NCI-H2227 treated with DMSO at 0.1 percent for 48 hours (cell line): ENCODE measurements at places on chromosomes 7 and 10.

DNA sequence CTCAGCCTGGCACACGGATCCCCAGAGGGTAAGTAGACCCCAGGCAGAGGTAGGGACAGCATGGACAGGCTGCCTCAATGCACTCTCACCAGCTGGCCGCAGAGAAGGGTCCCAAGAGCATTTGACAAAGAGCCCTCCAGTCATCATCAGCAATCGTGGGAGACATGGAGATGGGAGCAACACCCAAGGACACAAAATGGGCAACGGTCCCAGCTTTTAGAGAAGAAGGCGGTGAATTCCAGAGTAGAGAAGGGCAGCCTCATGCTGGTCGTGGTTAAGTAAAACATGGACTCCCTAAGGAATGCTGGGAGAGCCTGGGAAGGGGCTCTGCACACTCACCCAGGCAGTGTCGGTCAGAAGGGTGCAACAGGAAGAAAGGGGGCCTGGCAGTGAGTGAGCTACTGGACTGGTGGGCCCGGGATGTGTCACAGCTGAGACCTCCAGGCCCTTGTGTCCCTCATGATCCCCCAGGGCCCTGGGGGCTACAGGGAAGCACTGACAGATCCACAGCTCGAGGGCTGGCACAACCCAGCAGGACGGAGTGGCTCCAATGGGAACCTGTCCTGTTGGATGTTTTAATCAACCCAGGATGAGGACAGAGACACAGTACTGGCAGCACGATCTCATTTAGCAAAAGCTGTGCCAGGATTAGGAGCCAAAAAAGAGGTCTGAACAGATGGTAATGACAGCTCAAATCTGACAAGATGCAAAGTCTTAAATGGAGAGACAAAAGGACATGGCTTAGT lies 147.1 kb downstream of the NEURL1 start:
- no peak for DNase-seq

DNA sequence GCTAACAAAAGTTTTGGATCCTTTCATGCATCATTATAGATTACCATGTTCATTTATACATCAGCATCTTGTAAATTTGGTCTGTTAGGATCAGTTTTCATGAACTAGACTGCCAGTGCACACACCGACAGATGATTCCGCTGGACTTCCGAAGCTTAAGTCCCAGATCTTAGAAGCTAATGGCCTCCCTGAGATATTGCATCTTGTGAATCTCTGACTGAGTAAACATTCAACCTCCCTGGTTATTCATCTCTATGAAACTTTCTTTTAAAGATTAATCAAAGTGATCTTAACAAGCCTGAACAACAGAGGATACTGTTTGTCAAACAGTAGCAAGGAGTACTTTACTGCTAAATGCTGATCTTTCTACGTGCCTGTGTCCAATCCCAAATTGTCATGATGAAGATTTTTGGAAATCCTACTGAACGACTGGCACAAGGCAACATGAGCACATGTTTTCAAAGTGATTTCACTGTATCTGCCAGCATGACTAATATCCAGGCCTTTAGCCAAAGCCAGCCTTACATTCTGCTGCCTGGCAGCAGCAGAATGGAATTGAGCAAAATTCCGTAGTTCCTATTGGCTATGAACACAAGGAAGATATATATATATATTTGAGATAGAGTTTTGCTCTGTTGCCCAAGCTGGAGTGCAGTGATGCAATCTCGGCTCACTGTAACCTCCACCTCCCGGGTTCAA lies 91.3 kb upstream of the ANK3 start:
- DNase-seq: no peak

GRCh38 chr7:28999895-29000716 lies 42.0 kb upstream of the TRIL start:
- no peak for DNase-seq

- no peak for DNase-seq
Observed at GRCh38 chr7:52764492-52765169, 270.8 kb upstream of the POM121L12 start.

DNA sequence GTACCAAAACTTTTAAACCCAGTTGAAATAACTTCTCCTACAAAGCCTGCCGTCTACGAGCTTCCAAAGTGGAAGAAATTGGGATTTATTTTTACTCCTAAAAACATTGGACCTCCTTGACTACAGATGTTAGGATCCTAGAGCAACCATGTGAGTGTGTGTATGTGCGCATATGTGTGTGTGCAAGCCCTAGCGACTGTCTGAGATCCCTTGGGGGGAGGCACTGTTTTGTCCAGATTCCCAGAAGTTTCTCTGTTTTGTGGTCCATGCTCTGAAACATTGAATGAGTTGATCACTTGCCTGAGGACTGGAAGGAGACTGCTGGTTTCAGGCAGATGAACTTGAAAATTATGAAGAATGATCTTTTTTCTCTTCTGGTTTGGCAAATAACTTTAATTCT lies 312.3 kb upstream of the ZNF32 start:
- DNase-seq: no peak

DNA sequence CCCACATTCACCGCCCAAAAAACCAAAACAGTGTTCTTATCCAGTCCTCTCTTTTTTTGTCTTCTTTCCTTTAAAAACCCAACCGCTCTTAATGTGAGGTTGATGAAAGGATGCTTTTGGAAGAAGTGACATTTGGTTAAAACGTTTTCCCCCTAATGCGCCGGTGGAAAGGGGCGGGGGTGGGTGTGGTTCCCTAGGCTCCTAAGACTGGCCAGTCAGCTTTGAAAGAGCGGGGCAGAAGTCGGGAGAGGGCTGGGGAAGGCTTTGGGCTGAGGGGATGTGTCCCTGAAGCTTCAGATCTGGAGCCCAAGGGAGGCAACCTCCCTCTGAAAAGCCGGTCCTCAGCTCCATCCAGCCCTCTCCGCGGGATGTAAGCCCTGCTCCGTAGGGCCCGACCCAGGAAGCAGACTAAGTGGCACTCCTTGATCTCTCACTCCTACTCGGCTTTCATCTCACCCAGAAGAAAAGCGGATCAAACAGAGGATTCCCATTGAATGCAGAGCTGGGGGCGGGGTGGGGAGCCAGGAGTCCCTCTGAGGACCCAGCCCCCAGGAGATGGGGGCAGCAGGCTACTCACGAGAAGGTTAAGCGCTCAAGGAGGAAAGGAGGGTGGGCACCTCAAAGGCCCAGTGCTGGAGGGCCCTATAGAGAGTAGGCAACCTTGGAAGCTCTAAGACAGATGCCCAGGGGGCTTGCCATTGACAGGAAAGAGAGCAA lies 2.4 kb upstream of the EVX1 start:
- DNase-seq: no peak

- DNase-seq: no peak
Observed at GRCh38 chr7:10075866-10076265, 897.8 kb upstream of the PHF14 start.

GRCh38 chr7:27112955-27113949 lies 10.8 kb upstream of the HOXA2 start:
- DNase-seq: no peak

DNA sequence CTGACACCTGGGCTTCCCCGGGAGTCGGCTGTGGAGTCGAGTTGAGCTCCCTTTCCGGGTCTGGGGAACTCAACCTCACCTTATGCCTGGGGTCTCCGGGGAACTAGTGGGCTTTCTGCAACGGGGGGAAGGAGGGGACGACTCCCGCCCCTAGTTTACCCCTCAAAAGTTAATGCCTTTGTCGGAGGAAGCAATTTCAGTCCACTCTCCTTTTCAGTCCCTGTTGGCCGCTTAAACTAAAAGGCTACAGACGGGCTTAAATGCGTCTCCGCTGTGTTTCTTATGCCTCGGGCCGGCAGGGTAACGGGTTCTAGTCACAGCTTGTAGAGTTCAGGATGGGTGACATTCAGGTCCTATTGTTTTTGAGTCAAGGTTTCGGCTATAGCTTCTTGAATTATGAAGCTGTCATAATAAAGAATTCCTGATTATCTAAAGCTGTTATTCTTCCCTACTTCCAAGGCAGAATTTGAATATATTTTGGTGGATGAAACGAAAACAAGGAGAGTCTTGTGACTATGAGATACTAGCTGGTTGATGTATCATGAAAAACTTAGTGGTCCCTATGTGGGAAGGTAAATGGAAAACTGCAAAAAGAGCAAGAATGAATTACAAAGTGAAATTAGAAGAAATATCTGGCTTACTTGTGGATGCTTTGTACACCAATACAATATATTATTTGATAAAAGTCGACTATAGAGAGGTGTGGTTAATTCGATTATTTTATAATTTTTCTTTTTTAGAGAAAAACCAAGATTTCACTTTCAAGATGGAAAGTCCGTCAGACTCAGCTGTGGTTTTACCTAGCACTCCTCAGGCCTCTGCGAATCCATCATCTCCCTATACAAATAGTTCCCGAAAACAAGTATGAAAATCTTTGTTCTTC lies 495 bp downstream of the SFR1 start:
- no peak for DNase-seq

DNA sequence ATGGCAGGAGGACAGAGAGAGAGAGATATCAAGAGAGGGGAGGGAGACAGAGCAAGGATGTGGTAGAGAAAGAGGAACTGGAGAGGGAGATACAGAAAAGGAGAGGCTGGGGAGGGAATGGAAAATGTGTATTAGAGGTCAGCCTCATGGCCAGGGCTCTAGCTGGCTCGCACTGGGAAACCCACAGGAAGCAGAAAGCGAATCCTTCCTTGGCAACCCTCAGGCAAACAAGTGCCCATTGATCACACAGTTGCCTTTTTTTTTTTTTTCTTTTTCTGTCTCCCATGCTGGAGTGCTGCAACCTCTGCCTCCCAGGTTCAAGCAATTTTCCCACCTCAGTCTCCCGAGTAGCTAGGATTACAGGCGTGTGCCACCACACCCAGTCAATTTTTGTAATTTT lies 391.2 kb downstream of the TYW1 start:
- no peak for DNase-seq

DNA sequence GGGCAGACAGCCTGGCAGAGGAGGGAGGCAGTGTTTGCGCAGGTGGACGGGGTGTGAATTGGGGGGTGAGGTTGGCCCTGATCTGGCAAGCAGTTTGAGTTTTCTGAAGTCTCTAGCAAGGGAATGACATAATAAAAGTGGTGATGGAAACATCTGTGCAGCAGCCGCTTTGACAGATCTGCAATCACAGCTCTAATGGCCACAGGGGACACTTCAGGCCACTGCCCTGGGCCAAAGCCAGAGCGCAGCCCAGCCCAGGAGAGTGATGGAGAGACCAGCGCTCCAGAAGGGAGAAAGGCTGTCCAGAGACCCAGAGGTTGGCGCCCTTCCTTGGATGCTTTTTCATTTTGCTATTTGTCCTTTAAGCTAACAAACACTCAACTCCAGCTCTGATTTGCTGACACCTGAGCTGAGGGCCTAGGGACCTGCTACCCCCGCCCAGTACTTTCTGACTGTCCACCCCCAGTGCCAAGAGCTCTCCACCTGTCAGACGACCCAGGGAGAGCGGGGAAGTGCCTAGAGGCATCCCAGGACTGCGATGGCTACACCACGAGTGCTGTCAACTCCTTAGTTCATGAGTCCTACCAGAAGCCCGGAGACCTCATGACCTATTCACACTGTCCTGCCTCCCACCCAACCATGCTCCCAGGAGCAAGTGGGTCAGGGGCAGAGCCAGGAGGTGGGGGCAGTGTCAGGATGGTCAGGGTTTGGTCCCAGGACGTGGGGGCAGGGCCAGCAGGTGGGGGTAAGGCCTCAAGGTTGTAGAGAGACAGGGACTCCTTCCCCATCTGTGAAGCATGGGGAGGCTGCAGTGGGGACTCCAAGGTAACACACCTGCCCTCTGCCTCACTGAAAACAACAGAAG lies 112.6 kb downstream of the PRKAG2 start:
- no peak for DNase-seq

- no peak for DNase-seq
Observed at GRCh38 chr7:46192271-46192670, 271.2 kb upstream of the IGFBP3 start.

DNA sequence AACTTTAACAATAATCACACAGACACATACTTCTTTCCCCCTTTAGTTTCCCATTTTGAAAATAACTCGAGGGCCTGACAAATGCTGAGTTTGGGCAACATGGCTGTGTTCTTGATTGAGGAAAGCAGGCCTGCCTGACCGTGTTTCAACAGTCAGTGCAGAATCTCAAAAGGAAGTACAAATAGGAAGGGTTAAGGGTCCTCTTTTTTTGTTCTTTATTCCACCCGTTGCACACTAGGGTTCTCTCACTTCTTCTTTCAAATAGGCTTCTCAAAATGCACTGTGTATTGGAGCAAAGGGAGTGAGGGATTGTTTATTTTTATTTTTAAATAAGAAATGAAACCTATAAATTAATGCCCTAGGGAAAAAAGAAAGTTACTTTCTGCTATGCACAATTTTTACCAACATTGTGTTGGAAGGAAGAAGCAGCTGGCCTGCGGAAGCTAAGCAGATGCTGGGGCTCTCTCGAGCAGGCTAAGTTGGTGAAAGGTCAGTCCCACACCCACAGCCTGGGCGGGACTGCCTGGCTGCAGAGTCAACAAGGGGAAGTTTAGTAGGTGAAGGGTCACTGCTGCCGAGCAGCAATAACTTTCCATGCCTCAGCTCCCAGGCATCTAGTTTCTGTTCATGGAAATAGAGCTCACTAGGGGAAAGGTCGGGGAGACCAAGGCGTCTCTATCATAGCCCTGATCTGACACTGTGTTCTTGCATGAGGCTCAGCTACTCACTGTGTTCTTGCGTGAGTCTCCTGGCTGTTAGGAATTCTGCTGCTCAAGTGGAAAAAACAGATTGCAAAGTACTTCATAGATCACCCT lies 12.2 kb upstream of the PDK4 start:
- DNase-seq: peak; percentile 33
